Right renal cortex interstitium (tissue), 3 donors: ENCODE measurements at places on chromosomes 13 and 19.
A peak's percentile ranks its signal among the peaks of the same experiment; 100 is the strongest.

- DNase-seq, result no peak
Measured at GRCh38 chr19:13932911-13933393, 5.3 kb downstream of the PODNL1 start.

- DNase-seq, result no peak
Measured at GRCh38 chr13:46369506-46370277, 17.4 kb downstream of the RUBCNL start.

DNA sequence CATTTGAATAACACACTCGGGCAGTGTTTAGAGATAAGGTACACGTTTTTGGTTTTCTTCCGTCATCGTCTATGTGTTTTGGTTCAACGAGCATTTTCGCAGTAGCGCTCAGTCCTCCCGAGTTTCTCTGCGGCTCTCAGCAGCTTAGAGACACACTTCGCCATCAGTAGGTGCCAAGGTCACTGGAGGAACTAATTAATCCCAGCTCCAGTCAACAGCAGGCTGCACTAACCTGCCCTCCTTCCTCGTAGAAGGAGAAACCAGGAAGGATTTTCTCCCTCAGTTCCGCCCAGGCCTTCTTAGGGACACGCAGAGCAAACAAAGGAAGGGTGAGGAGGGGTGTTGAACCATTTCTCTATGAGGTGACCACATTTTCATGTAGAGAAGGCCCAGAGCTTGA is 12.6 kb downstream of the MBNL2 start:
- no peak for DNase-seq

- DNase-seq, result no peak
Measured at GRCh38 chr13:68759617-68760016, 1348.0 kb upstream of the ATXN8OS start.

DNA sequence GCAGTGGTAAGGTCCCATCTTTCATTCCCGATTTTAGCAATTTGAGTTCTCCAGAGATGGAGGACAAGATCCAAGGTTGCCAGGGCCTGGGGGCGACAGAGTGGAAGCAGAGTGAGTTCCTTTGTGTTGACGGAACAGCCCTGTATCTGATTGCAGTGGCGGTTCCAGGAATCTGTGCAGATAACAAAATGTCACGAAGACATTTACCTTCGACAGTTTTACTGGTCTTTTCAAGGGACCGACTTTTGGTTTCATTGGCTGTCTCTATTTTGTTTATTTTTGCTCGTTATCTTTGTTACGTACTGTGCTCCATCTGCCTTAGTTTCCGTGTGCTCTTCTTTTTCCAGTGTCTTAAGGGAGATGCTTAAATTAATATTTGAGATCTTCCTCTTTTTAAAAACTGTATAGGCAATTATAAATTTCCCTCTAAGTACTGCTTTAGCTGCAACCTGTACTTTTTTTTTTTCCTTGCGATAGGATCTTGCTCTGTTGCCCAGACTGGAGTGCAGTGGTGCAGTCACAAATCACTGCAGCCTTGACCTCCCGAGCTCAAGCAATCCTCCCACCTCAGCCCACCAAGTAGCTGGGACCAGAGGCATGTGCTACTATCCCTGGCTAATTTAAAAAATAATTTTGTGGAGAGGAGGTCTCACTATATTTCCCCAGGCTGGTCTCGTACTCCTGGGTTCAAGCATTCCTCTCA is 23.2 kb downstream of the KDM4B start:
- DNase-seq, result no peak

DNA sequence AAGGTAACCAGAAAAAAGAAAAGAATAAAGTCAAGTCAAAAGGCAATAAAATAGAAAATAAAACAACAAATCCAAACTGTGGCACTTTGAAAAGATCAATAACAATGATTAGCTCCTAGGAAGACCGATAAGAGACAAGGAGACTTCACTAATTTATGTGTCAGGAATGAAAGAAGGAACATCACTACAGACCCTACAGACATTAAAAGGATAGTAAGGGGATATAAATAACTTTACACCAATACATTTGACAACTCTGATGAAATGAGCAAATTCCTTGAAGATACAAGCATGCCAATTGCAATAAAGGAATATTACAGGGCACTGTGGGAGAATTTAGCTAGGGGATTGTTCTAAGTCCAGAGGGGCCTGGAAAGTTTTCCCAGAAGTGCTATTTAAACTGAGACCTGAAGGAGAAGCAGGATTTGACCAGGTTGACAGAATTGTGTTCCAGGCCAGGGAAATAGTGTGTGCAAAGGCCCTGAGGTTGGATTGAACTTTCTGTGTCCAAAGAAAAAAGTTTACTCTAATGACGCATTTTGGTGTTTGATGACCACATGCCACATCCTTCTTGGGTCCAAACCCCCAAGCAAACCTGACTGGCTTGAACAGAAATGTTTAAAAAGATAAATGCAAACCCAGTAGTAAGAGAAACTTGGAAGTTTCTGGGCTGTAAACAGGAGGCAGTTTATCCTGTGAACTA is 1.6 kb upstream of the C19orf38 start:
- no peak for DNase-seq

- DNase-seq, result no peak
Measured at GRCh38 chr13:97348569-97349100, 85.3 kb upstream of the RAP2A start.

DNA sequence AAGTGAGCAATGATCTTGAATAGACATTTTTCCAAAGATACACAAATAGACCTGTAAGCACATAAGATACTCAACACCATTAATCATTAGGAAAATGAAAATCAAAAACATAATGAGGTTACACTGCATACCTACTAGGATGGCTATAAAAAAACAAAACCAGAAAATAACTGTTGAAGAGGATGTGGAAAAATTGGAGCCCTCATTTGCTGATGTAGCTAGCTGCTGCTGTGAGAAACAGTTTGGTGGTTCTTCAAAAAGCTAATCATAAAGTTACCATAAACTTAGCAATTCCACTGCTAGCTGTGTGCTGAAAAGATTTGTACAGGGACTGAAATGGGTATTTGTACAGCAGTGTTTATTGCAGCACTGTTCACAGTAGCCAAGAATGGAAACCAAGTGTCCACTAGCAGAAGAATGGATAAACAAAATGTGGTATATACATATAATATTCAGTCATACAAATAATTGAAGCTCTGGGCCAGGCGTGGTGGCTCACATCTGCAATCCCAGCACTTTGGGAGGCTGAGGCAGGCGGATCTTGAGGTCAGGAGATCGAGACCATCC is 46.2 kb downstream of the PDS5B start:
- no peak for DNase-seq

DNA sequence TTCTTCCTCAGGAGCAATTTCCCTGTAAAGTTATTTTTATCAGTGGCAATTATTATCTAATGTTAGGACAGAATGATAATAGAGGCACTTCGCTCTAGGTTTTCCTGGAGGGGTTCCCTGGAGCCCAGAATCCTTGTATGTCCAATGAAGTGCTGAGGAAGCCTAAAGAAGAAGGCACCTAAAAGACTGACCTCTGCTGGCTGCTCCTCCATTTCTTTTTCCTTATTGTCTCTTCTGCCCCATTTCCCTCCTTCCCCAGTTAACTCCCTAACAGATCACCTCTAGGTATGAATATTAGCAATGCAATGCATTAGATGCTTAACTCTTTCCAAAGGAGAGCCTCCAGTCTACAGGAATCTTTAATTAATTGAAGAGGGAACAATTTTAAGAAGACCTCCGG is 985.4 kb downstream of the DIAPH3 start:
- no peak for DNase-seq

DNA sequence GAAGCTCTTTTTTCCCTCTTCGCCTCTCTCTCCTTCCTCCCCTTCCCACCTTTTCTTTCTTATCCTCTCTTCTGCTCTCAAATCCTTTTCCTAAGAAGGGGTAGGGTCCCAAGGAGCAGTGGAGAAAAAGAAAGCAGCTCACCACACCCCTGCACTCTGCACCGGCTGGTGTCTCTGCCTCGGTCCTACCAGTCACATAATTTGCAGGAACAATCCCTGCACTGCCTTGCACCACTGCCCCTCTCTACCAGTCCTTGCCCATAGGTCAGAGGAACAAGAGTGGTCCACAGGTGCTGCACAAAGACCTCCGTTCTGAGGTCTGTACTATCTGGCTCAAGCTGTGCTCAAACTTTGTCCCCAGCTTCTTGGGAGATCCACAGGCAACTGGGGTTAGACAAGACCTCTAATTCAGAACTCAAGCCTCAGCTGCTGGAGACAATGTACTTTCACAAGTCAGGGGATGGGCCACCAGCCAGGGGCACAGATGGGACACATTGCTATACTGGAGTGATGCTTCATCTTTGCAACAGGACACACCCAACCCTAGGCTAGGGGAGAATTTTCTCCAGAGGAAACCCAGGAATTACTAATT is 125.4 kb upstream of the ZNF507 start:
- no peak for DNase-seq

DNA sequence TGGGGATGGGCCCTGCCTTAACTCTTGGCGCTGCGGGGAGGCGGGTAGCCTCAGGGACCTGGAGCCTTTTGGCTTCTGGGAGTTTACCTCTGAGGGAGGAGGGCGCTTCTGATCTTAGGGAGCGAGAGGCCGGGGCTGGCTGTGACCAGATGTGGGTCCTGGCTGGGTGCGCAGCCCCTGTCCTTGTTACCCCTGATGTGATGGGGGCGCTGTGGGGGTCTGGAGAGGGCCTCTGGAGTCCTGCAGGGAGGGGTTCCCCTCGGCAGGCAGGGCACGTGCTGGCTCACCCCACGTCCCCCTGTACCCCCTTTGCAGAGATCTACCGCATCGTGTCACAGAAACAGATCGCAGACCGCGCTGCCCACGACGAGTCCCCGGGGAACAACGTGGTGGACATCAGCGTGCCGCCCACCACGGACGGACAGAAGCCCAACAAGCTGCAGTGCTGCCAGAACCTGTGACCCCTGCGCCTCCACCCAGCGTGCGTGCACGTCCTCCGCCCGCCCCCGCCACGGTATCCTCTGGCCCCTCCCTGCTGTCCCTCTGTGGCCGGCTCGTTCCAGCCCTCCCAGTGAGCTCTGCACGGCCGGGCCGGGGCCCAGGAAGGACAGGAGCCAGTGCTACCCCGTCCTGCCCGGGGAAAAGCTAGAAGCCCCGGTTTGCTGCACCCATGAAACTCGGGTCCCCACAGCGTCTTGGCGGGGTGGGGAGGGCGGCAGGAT is 9.8 kb upstream of the MARCHF2 start:
- DNase-seq, result no peak

GRCh38 chr13:55705526-55705925 is 1435.2 kb upstream of the PRR20A start:
- DNase-seq, result no peak

- DNase-seq, result peak; percentile 18
Measured at GRCh38 chr19:39996218-39996810, 546 bp upstream of the ZNF546 start.

DNA sequence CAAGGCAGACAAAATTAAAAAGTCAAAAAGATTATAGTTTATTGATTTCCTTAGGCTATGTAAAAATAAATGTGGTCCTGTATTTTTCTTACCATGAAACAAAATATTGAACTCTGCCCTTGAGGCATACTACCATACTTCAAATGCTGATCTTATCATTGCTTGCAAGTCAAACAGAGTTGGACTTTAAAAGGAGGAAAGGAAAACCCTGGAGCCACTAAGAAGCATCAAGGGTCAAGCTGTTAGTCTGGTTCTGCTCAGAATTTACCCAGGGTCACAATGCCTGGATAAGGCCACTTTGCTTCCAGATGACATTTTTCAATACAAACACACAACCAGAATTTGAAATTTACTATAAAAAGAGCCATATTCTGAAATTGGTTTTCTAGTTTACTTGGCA is 2.2 kb upstream of the FREM2 start:
- no peak for DNase-seq

DNA sequence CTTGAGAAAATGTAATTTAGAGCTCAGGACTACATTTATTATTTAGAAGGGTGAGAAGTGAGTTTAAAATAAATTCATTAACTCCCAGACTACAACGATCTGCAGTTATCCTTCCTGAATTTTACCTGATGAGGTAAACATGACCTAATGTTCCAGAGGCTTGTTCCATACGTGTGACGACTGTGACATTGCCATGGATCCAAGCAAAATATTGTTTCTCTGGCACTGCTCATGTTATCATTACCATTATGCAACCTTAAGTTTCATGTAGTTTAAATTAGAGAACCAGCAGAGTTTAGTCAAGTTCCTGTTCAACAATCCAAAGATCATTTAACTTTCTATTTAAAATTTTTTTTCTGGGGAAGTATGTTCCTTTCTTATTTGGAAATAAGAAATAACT is 279.6 kb downstream of the KLF5 start:
- no peak for DNase-seq

- no peak for DNase-seq
Measured at GRCh38 chr19:15288146-15288963, 44.0 kb downstream of the BRD4 start.

GRCh38 chr19:30222992-30223865 is 149.0 kb upstream of the ZNF536 start:
- DNase-seq, result no peak

- DNase-seq, result no peak
Measured at GRCh38 chr13:86877441-86877840, 793.7 kb upstream of the SLITRK5 start.

DNA sequence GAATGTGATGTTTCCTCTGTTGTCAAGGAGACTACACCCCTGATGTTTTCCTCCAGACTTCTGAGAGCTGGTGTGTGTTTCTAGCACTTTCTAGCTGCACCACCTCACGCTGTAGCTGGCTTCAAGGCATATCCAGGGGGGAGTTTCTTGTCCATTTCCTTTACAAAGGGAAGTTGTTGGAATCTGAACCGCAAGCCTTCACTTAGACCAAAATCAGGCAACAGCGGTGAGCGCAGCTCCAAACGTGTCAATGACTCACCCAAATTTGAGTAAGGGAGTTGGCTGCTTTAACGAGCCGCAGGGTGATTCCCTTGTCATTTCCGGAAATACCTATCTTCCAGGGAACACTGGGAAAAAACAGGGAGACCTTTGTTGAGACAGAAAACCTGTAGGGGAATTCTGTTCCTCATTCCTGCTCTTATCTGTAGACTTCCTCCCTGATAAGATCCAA is 2.5 kb downstream of the LDLR start:
- DNase-seq, result peak; percentile 24

GRCh38 chr13:41492432-41493260 is 35.3 kb downstream of the RGCC start:
- DNase-seq, result no peak

DNA sequence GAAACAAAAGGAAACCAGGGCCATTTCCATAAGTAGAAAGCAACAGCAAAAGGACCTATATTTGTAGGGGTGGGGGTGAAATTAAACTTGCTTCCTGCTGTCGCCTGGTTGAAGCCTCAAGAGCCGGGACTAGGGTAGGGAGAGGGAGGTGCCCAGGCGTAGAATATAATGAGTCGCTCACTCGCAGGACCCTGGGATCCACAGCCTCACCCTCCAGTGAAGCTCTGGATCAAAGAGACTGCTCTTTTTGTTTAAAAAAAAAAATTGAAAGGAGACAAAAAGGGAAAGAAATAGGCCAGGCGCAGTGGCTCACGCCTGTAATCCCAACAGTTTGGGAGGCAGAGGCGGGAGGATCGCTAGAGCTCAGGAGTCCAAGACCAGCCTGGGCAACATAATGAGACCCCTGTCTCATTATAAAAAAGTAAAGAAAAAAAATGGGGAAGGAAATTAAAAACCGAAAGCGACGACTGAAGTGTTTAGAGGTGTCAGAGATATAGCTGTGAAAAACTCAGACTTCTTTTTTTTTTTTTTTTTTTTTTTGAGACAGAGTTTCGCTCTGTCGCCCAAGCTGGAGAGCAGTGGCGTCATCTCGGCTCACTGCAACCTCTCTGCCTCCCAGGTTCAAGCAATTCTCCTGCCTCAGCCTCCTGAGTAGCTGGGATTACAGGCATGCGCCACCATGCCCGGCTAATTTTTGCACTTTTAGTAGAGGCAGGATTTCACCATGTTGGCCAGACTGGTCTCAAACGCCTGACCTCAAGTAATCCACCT is 10.9 kb upstream of the ADGRE5 start:
- DNase-seq, result no peak
